ENCODE measurements at places on chromosomes 16 and 17. TPM values are rescaled to one million over a fixed set of nuclear protein-coding genes. Genes with fewer than 3 reads are reported as not detected.
A peak's percentile ranks its signal among the peaks of the same experiment; 100 is the strongest.

Gene FOXL1
- not detected for polyA plus RNA-seq

Gene FOXN1
- polyA plus RNA-seq: not detected

Gene KRTAP9-2
- polyA plus RNA-seq: not detected

Gene TOX3
- not detected for polyA plus RNA-seq

Gene RANBP10
- polyA plus RNA-seq: 2.6 TPM

Gene CYBC1
- polyA plus RNA-seq: 182 TPM

Gene TMEM235
- not detected for polyA plus RNA-seq

Gene RAB11FIP4
- polyA plus RNA-seq: 22.1 TPM

Gene DNAI2
- polyA plus RNA-seq: 0.74 TPM

Gene HCRT
- polyA plus RNA-seq: not detected

Gene CSF3
- not detected for polyA plus RNA-seq

Gene C16orf92
- not detected for polyA plus RNA-seq

DNA sequence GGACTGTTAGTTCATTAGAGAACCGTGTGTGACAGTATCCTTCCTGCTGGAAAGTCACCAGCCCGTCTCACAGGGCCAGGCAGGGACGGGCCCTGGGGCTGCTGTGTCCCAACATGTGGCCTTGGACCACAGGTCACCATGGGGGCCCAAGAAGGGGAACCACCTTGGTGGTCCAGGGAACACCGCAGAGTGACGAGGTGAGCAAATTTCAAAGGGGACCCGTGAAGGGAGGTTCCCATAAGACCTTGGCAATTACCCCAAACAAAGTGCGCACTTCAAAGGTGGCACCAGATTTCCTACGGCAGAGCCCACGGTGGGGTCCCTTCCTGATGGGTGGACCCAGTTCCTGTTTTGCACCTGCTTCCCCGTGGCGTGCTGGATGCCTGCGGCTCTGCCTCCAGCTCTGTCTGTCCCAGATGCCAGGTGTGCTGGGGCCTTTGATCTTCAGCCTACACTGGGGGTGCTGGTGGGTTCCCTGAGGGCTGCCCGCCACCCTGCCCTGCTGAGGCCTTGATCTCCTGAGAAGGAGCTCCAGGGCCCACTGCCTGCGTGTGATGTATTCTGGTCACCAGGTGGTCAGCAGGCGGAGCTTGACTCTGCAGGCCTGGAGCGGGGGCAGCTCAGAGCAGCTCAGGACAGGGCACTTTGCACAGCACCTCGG, 27.0 kb downstream of the SLC7A5 start:
- no peak for DNase-seq

DNA sequence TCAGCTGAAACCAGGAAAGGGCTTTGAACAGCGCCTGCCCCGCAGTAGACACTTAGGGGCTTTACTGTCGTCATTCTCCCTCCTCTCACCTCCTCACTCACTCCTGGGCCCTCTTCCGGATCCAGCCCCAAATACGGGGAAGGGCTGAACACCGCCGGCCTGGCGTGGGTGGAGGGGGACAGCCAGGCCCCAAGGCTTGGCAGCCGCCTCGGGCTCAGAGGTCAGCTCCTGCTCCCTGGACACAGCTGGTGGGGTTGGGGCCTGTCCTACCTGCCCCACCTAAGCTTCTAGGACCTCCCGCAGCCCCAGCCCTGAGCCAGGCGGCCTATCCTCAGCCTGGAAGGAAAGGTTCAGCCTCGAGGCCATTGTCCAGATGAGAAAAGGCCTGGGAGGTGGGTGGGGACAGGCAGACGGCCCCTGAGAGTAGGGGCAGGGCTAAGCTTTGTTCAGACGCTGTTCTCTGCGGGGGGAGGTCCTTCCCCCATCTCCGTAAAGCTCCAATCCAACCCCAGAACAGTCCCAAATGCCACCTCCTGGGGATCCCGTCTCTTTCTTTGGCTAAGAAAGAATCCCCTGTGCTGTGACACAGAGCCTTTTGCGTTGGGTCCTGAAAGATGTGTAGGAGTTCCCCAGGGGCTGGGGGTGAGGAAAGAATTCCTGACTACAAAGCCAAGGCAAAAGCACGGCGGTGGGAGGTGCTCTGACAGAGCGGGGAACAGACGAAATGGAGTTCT, 881 bp upstream of the LLGL1 start:
- DNase-seq: no peak

DNA sequence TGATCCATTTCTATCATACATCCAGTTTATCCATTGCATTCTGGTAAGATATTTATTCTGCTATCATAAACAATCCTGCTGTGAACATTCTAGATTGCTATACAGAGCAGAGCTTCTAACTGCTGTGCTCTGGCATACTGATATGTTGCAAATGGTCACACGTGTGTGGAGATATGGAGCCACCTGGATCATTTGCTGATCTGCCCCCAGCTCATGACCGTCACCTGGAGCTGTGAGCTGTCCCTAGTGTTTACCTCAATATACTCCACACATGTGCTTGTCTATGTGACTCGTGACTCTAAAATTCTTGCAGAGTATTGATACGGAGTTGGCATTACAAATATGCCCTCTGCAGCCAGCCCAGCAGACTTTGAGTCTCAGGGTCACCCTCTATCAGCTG, 164.5 kb upstream of the ZFHX3 start:
- DNase-seq: no peak

- DNase-seq: no peak
Observed at GRCh38 chr17:37327341-37328090, 48.3 kb upstream of the C17orf78 start.

- DNase-seq: no peak
Observed at GRCh38 chr17:8836821-8837562, 30.5 kb downstream of the PIK3R6 start.

GRCh38 chr16:87661561-87661960, 59.3 kb downstream of the JPH3 start:
- DNase-seq: peak; percentile 42

GRCh38 chr17:32609884-32610650, 123.3 kb downstream of the CDK5R1 start:
- no peak for DNase-seq

DNA sequence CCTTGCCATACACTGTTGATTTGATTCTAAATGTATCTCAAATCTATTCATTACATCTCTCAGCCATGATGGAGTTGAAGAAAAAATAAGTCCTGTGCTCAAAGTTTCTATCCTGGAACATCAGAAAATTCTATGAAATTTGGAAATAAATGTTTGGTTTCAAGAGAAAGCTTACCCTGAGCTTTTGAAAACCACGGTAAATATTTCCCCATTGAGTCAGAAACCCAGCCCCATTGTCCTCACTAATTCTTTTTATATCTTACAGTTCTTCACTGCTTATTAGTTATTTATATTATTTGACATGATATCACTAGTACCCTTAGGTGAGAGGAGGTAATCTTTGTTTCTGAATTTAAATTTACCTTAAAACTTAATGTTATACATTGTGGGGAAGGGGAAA, 128.5 kb downstream of the MRTFB start:
- DNase-seq: no peak

DNA sequence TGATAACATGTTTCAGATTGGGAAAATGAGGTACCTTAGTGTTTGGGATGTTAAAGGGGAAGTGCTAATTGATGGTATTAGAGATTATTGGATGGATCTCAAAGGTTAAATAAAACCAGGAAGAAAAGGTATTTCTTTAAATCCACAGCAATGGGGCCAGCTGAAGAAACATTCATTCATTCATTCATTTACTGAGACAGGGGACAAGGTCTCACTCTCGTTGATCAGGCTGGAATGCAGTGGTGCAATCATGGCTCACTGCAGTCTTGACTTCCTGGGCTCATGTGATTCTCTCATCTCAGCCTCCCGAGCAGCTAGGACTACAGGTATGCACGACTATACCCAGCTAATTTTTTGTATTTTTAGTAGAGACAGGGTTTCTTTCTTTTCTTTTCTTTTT, 19.8 kb downstream of the EARS2 start:
- no peak for DNase-seq

DNA sequence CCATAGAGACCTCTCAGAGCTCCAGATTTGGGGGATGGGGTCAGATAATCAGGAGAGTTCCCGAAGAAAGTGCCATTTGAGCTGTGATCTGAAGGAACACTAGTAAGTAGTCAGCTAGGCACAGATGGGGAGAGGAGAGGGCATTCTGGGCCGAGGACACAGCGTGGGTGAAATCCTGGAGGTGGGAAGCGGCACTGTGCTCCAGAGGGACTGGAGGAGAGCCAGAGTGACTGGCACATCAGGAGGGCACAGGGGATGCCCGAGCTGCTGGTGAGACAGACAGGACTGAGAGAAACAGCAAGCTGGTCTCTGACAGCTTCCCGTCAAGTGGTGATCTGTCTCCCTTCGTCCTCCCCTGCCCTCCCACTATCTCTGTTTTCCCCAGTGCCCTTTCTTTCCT, 40.6 kb downstream of the KNOP1 start:
- DNase-seq: no peak

GRCh38 chr16:59259074-59259949, 525.2 kb upstream of the GOT2 start:
- DNase-seq: peak; percentile 46

DNA sequence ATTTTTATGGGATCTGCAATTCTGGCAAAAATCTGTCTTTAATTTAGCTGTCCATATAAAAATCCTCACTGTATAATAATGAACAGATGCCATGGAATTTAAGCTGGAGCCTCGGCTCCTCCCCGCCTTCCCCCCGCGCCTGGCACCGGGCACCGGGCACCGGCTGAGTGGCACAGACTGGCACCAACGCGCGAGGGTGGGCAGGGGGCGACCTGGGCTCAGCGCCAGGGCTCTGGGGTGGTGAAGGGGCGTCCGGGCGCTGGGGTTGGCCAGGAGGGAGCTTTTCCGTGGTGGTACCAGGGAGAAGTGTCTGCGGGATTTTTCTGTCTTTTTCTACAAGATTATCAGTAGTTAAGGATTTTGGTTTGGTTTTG, 9.1 kb downstream of the NEUROD2 start:
- DNase-seq: no peak

- no peak for DNase-seq
Observed at GRCh38 chr16:86700046-86700945, 121.9 kb downstream of the FOXL1 start.

DNA sequence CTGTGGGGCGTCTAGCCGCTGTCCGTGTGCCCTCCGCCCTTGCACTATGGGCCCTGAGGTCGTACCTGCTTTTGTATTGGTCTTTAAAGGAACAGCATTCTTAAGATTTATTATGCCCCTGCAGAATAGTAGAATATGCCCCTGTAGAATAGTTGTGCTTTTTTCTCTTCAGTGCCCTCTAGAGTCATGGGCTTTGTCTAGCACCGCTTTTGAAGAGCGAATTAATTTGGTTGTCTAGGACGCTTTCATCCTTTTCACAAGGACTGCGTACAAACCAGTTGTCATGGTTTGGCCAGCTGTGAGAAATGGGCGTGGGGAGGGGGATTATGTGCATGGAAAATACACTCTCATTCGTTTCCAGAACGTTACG, 621 bp downstream of the CEP95 start:
- peak; percentile 59 for DNase-seq

DNA sequence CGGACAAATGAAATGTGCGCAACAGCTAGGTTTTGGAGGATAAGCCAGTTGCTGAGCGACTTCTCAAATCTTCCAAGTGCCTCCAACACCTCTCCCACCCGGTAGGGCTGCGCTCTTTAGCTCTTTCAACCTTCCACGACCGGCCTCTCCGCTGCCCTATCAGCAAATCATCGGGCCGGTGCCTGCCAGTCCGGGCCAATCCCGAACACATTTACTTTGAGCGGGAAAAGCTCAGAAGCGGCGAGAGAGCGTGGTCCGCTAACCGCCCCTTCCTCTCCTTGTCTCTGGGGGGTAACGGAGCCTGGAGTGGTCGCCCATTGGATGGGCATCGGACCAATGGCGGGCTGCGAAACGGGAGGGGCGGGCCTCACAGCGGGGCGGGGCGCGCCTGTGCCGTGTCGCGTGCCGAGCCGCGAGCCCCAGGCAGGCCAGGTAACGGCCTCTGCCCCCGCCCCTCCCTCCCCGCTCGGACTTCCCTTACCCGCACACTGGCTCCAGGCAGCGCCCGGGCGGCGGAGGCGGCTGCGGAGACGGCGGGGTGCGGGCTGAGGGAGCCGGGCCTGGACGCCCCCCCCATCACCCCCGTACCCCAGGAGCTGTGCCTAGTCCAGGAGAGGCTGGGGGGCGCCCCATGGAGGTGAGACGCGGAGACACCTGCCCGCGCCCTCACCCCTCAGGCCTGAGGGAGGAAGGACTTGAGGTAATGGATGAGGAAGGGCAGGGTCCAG, at the start of gene MEIOC:
Gene MEIOC (plus strand): TSS at position 486 of the 728 bp plus-strand sequence. CDS start 146 bp downstream, at position 632.
- peak; percentile 3 for DNase-seq
